Type B pancreatic cell (in vitro differentiated cells): ENCODE measurements at places on chromosomes 13 and 19. TPM values are rescaled to one million over a fixed set of nuclear protein-coding genes. Genes with fewer than 3 reads are reported as not detected.

TMEM147 gene
- total RNA-seq: 104 and 113 TPM in 2 replicates

DNA sequence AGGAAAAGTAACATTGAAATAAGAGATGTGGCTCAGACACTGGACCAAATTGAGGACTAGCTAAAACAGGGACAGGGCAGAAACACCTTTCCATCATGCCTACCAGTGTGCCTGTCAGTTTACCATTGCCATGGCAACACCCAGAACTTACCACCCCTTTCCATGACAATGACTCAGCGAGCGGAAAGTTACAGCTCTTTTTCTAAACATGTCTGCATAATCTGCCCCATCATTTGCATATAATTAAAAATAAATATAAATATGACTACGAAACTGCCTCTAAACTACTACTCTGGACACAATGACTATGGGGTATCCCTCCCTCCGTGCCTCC is 96.0 kb downstream of the UBL3 start:
- no peak for DNase-seq

DNA sequence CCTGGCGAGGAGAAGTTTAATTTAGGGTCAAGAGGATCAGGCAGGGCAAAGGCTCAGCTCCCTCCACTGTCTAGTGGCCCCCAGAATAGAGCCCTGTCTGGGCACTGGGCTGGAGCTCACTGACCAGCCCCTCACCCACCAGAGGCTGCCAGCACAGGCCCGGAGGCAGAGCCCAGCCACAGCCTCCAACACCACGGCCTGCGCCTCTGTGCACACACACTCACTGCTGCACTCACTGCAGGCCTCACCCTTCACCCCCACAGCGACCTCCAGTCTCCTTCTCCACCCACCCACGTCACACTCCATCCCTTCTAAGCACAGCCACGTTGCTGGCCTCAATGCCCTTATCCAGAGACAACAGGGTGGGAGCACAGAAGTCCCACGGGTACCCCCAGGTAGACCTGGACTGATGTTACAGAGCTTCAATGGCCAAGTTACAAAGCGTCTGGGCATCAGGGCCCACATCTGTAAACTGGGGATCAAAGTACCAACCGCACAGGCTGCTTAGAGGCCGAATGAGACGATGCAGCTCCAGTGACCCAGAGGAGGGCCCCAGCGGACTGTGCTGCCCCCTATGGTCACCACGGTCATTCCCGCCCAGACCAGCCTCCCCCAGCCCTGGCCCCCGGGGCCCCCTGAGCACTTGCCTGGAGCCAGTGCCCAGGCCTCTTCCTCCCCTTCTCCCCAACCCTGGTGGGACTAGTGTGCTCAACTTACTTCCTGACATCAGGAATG is 4.5 kb upstream of the PRKD2 start:
- no peak for DNase-seq

MEIS3 gene
- 29.2 and 43.2 TPM in 2 replicates for total RNA-seq

KLK6 gene
- total RNA-seq: 5.0 and 5.5 TPM in 2 replicates

DNA sequence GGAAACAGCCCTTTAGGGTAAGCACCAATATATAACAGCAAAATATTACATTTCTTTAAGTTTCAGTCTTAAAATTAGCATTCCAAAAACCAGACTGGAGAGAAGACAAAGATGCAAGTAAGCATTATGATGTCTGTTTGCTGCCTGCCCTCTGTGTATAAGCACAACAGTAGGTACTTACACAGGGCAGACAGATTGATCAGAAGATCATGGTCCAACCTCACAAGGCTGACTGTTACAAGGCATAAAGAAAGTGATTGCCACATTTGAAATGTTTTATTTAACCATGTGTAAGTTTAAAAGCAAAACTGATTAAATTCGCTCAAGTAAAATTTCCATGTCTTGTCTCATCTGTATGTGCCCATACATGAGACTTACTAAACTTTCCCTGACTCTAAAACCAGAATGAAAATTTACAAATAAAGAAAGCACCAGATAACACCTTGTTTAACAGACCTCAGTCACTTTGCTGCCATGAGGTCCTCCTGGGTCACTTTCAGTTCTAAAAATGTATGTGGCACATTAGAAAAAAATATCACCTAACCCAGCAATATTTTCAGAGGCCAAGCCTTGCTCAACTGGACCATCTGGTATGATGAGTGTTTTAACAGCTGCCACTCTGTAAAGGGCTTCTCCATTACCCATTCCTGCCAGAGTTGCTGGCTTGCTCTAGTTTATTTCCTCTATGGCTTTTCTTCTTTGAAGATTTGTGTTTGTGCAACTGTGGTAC is 297.0 kb downstream of the RBM26 start:
- DNase-seq: no peak

DNA sequence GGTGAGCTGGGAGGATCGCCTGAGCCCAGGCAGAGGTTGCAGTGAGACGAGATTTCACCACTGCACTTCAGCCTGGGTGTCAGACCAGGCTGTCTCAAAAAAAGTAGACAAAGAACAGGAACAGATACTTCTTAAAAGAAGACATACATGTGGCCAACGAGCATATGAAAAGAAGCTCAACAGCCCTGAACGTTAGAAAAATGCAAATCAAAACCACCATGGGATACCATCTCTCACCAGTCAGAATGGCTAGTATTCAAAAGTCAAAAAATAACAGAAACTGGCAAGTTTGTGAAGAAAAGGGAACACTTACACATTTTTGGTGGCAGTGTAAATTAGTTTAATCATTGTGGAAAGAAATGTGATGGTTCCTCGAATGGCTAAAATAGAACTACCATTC is 3.0 kb upstream of the LGALS14 start:
- no peak for DNase-seq

LRRC63 gene
- 0.24 and 0.29 TPM in 2 replicates for total RNA-seq

DNA sequence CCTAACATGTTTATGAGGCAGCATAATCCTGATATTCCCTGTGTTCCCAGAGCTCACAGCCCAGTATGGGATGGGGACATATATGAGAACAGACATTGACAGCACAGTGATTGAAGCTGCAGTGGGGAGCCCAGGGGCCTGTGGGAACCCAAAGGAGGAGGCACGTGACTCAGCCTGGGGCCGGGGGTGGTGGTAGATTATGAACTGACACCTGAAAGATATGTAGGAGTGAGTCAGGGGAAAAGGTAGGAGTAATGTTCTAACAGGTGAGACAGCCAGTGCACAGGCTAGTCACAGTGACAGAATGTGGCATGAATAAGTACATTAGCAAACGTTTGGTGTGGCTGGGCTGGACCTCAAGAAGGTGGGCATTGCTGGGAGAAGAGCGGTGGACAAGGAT is 29.0 kb downstream of the CKM start:
- no peak for DNase-seq

GRCh38 chr13:25181597-25181996 is 9.5 kb upstream of the AMER2 start:
- DNase-seq: no peak

DNA sequence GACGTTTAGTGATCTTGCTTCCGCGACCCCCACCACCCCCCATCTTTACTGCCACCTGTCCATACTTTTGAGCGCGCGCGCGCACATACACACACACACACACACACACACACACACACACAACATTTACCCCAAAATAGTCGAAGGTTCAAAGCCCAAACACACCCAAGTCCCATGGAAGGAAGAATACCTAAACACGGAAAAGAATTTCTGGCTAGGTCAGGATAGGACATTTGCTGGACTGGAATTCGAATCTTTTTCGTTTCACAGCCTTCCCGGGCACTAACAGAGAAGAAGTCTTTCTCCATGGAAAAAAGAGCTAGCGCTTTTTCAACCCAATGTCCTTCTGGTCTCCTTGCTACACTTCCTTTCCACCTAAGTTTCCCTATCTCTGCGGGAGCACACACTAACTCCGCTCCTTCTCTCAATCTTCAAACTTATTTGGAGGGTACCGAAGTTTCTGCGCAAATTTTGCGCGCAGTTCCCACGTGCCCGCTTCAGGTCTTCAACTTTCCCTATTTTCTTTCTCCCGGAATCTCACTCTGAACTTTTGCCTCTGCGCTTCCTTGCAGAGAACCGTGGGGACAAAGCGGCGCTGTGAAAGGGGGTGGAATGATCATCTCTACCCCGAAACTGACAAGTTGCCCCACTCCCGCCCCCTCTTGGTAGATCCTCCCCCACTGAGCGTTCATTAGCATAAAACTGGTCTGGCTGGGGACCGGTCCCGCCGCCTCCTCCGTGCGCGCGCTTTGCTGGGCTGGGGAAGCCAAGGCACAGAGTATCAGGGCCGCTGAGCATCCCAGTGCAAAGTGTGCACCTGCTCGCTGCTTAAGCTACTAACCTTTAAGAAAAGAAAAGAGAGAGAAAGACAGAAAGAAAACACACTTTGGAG is 2.7 kb downstream of the DACH1 start:
- DNase-seq: peak; percentile 73

DNA sequence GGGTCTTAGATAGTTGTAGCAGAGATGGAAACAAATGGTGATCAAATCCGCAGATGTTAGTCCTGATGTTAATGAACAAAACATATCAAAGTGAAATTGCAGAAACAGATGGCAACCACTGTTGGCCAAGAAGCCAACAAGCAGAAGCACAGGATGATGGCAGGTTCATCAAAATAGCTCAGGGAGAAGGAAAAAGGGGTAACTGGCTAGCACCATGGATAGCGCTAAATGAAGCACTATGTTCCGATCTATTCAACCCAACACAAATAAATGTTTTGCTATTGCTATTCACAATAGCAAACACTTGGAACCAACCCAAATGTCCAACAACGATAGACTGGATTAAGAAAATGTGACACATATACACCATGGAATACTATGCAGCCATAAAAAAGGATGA is 413.7 kb downstream of the FGF14 start:
- DNase-seq: no peak

DNA sequence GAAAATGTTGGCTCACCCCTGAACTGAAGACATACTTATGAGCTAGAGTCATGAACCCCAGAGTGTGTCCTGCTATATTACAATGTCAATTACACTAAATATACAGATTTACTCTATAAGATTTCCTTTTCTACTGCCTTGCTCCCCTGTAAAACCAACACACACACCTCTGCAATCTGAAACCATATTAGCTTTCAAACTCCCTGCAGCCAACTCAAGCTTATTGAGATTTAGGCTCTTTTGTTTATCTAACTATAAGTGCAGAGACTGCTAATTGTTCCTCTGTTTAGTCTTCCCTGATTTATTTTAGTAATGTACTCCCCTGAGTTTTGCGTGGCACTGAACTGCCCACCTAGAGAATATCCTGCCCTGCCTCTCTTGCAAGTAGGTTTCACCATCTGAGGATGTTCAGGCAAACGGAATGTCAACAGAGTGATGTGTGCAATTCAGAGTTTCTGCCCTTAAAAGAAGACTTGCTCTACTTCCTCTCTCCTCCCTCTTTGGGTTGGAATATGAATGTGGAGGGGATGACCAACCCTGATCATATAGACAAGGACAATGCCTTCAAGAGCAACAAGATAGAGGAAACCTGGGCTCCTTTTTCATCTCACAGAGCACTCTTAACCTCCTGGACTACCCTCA is 22.3 kb downstream of the FAM216B start:
- no peak for DNase-seq

DNA sequence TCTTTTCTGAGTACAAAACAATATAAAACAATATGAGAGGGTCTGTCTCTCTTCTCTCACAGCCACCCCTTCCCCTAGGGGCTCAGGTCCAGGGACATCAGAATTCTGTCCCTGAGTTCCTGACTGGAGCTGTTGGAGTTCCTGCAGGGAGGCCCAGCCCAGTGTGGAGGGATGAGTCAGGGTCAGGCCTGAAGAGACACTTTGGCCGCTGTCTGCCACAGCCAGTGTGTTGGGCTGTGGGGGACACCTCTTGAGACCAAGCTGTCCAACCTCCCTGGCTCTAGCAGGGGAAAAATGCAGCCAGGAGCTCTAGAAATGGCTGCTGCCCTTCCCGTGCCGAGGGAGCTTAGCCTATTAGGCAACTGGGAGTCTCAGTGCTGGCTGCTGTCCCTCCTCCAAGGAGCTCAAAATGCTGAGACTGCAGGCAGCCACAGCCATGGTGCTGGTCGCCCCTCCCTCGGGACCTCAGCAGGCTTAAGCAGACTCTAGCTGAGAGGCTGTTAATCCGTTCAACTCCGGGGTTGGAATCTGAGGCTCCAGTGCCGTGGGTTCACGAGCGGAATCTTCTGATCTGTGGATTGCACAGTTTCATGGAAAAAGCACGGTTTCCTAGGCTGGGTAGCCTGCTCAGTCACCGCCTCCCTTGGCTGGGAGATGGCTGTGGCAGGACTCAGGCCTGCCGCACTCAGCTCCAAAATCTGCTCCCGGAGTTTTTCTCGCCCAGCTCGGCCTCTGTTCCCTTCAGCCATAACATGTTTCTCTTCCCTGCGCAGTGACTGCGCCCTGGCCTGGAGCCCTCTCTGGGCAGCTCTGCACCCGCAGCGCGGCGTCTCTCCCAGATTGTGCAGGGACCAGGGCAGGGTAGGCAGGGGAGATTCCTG is 3.8 kb upstream of the ZNF626 start:
- no peak for DNase-seq

GRCh38 chr19:33290956-33291622 is 11.2 kb downstream of the CEBPA start:
- DNase-seq: no peak
